Pericardium fibroblast (primary cell): ENCODE measurements at places on chromosomes 7 and 10. TPM values are rescaled to one million over a fixed set of nuclear protein-coding genes. Genes with fewer than 3 reads are reported as not detected.

The UROS gene
- total RNA-seq, result 68.4 and 74.4 TPM in 2 replicates

The CALML3 gene
- total RNA-seq, result not detected in 2 replicates

The TMEM106B gene
- 31.2 and 50.2 TPM in 2 replicates for total RNA-seq

The KCND2 gene
- 0.68 and 1.2 TPM in 2 replicates for total RNA-seq

The C10orf105 gene
- total RNA-seq, result 0.12 TPM in 1 of 2 replicates, not detected in the other

The SAMD9 gene
- total RNA-seq, result 4.5 and 7.8 TPM in 2 replicates

The EBF3 gene
- total RNA-seq, result 12.8 and 15.9 TPM in 2 replicates
